ENCODE measurements at places on chromosomes 7 and 10.

GRCh38 chr7:76343931-76344321, 14.9 kb downstream of the YWHAG start:
- no peak for DNase-seq

- no peak for DNase-seq
Measured at GRCh38 chr10:53852450-53853175, 948.4 kb downstream of the PCDH15 start.

DNA sequence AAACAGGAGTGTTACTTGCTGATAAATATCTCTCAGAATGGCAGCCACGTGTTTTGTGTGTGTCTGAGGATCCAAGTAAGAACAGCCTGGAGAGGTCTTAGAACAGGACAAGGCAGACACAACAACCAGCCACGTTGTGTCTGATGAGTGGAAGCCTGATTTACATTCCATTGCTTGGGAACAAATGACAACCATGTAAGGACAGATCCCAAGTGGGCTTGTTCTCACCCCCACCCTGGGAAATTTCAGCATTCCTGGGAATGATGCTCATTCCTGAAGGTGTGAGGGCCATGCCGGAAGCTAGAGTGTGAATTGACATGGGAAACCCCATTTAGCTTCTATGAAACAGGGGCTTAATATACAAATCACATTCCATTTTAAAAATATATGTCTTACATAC, 35.9 kb downstream of the IL6 start:
- no peak for DNase-seq

GRCh38 chr10:109433434-109433833, 489.9 kb downstream of the XPNPEP1 start:
- DNase-seq = no peak

- DNase-seq = no peak
Measured at GRCh38 chr10:28681291-28681763, 4.0 kb downstream of the BAMBI start.

DNA sequence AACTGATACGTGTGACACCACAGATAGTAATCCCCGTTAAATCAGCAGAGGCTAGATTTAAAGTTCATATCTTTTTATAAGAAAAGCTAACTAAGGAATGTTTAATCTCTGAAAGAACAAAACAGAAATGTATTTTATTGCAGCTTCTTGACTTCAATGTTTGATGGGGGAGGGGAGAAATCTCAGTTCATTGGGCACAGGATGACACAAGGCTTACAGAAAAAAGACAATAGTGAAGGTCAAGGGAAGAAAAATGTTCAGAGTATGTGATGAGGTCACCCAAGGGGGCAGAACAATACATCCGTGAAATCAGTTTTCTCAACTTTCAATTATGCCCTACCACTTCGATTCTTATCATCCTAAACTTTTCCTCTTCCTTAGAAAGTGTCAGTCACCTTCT, 102.9 kb downstream of the ELAPOR2 start:
- DNase-seq = no peak

GRCh38 chr10:70266056-70266455, 17.7 kb downstream of the NPFFR1 start:
- no peak for DNase-seq

DNA sequence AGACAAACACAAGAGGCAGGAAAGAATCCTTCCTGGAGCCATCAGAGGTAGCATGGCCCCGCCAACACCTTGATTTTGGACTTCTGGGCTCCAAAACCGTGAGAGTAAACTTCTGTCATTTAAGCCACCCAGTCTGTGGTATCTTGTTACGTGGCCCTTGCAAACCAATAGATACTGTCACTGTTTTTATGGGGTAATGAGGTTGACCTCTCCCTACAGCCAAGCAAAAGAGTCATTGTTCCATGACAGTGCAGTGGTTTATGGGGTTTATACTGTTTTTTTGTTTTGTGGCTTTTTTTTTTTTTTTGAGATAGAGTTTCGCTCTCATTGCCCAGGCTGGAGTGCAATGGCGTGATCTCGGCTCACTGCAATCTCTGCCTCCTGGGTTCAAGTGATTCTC, 32.8 kb downstream of the KIAA1549 start:
- no peak for DNase-seq

- DNase-seq = no peak
Measured at GRCh38 chr10:22852712-22853353, 75.0 kb upstream of the ARMC3 start.

GRCh38 chr7:134724606-134725005, 54.8 kb upstream of the CALD1 start:
- no peak for DNase-seq

DNA sequence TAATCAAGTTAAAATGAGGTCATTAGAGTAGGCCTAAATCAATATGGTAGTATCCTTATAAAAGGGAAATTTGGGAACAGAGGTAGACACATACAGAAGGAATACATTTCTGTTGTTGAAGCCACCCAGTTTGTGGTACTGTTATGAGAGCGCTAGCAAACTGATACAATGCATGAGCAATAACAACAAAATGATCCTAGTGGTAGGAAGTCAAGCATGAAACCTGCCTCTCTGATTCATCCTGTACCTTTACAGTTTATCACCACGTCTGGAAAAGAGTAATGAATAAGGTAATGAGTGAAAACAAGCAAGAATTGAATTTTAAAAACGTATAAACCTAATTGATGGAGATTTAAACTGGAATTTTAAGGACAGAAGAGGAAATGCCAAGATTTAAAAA, 217.2 kb downstream of the PCLO start:
- DNase-seq = no peak

GRCh38 chr7:48171202-48171601, at the start of gene ABCA13:
Gene ABCA13 (plus strand): TSS chr7:48171458. CDS start chr7:48171484, 26 bp downstream.
- DNase-seq = no peak

- DNase-seq = no peak
Measured at GRCh38 chr7:4399121-4399520, 283.0 kb upstream of the FOXK1 start.

DNA sequence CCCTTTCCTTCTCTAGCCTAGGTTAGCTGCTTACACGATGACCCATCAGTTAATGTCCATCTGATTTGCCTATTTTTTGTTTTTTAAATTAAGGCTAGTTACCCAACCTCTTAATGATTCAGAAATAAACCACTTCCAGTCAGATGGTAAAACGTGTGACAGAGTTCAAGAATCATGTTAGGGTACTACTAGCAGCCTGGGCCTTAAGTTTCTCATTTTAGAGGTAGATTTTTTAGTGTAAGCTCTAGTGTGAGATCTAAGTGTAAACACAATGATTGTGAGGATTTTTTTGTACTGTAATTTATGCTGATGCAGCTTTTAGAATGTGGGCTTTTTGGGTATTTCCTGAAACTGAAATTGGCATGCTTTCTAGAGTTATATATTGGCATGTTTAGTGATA, 130.0 kb downstream of the CDK14 start:
- no peak for DNase-seq

DNA sequence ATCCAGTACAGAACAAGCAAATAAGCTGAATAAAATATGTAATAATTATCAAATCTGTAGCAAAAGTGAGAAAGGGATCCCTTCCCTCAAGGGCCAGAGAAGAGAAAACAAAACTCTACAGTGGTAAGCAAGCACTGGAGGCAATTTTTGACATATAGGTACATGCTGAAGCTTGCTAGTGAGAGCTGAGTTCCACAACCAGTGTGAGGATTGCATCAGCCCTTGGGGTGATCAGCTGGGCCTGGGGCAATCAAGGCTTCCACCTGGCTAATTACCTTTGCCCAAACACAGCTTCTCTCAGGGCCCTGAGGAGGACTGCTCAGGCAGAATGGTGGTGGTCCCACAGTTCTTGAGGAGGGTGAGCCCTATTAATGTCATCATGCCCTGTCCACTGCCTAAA, 134.4 kb upstream of the DLX6 start:
- DNase-seq = no peak

DNA sequence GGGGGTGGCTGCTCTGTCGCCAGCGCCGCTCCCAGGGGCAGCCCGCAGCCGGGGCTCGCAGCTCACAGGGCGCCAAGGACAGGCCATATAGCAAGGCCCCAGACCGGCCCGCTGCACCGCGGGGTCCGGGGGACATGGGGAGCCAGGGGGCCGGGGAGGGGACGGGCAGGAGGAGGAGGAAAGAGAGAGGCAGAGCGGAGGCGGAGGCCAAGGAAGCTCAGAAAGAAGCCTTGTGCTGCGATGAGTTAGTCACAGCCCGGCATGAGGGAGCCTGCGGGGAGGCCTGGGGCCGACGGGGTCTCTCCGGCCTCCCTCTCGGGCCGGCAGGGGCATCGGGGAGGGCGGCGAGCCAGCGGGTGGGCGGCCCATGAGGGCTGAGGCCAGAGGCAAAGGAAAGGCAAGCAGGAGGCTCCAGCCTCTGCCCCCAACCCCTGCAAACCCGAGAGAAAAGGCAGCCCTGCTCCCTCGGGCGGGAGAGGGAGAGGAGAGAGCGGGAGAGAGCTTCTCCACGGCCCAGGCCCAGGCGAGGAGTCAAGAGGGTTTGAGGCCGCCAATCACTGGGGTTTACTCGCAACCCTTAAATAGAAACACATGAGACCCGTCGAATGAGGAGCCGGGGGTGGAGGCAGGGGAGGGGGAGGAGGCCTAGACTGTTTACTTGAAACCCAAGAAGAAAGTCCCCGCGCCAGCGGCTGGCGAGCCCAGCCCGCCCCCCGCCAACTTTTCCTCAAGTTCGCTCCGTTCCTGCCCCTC, 167.9 kb downstream of the NEURL1 start:
- DNase-seq = no peak

- DNase-seq = no peak
Measured at GRCh38 chr7:86778271-86778670, 134.6 kb downstream of the GRM3 start.

- DNase-seq = no peak
Measured at GRCh38 chr10:20686015-20686635, 211.0 kb downstream of the NEBL start.

DNA sequence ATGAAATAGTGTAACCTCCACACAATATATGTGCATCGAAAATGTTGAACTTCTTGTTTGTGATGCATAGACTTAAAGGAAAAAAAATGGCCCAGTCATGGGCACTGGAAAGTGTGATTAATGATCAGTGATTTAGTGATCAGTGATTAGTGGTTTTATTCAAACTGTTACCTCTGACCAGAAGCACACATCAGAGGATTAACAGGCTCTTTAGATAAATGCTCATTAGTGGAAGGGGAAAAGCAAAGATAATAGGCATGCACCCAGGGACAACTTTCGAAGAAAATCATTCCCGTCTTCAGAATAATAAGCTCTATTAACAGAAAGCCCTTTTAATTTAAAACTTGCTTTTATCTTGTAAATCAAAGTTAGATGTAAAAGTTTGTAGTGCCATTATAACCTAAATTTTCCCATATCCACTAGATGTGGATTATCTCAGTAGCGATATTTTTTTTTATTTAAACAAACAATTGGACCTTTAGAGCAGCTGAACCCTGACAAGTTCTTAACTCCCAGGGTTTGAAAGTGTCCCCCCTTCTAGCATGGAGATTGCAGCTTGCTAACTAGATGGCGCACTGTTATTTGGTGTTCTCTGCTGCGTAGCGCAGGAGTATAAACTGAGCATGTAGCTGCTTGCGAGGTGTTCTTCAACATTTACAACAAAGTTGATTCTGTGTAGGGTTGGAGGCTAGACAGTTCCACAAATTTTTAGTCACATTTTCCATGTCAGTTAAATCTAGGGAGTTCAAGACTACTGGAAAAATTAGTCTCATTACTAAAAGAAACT, at the start of gene CREB5:
Gene CREB5, plus strand, starts transcription at position 643 of the 787 bp plus-strand sequence. CDS start 397 bp downstream, outside the sequence.
- DNase-seq = no peak

GRCh38 chr7:91434836-91435235, 170.6 kb downstream of the FZD1 start:
- no peak for DNase-seq

DNA sequence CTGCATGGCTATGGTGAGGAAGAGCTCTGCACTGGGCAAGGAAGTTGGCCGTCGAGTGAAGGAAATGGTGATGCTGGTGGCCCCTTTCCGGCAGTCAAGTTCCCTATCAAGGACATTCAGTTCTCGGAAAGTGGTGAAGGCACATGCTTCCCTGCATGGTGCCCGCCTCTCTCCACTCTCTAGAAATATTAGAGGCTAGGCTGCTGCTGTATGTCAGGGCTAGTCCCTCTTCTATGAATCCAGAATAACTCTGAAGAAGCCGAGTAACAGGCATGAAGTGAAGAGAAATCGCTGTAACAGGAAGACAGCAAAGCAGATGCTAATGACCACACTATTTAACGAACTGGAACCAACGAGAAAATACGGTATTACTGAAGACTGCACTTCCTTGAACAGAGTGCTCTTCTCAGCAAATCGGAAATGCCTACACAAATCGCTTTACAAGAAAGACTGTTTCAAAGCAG, 5.4 kb downstream of the IDI1 start:
- no peak for DNase-seq

GRCh38 chr10:111384556-111384955, 307.7 kb downstream of the ADRA2A start:
- DNase-seq = no peak

DNA sequence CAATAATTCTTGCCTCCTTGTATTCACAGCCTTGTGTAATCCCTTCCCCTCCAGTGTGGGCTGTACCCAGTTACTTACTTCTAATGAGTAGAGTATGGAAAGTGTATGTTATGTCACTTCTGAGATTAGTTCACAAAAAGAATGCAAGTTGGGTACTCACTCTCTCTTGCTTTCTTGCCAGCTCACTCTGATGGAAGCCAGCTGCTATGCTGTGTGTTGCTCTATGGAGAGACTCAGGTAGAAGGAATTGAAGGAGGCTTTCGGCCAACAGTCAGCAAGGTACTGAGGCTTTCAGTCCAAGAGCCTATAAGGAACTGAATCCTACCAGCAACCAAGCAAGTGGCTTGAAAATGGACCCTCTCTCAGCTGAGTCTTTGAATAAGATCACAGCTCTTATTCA, 9.7 kb upstream of the BICC1 start:
- DNase-seq = no peak

- DNase-seq = no peak
Measured at GRCh38 chr10:91313-91712, 42.2 kb upstream of the TUBB8 start.

GRCh38 chr7:47074702-47075153, 507.2 kb downstream of the TNS3 start:
- no peak for DNase-seq

GRCh38 chr10:124377101-124377500, 41.6 kb downstream of the OAT start:
- no peak for DNase-seq

DNA sequence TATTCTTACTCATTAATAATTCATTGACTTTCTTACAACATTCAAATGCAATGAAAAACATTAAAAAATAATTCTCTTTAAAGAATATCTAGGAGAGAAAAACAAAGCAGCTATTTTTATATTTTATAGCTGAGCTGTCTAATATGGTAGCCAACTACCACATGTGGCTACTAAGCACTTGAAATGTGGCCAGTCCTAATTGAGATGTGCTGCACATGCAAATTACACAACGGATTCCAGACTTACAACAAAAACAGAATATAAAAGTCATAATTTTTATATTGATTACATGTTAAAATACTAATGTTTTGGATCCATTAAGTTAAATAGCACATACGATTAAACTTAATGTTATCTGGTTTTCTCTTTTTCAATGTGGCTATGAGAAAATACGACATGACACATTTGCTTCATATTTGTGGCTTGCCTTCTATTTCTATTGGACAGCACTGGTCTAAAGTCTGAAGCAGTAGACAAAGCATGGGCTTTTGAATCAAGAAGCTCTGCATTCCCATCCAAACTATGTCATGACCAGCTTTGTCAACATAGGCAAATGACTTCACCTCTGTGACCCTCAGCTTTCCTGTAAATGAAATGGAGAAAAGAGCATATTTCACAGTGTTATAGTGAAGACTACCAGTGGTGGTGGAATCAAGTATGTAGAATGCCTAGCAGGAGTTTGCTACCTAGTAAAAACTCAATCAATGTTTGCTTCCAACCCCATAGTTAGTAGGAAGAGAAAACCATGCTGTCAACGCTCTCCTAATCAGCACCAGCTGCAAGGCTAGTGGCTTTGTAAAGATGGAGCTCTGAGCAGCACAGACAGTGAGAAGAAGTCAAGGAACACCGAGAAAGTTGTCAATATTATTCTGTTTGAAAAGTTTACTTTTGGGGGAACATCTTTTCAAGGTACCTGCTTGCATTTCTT, 37.1 kb upstream of the GDF10 start:
- no peak for DNase-seq
